ENCODE measurements at places on chromosomes 3 and 15. TPM values are rescaled to one million over a fixed set of nuclear protein-coding genes. Genes with fewer than 3 reads are reported as not detected.

DNA sequence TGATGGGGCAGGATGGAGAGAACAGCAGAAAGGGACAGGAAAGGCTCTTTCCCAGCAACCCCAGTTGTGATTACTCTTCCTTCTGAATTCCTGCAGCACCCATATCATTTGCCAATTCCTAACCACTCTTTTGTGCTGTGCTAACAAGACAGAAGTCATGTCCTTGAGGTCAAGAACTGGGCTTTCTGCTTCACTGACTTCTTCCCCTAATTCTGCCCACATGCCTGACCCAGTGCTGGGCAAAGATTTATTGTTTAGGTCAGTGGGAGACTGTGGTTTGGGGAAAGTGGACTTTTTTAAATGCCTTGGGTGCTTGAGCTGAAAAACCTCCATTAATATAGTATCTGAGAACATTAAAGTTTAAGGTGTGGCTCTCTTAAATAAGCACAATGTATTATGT, 4.2 kb upstream of the EFCAB12 start:
- DNase-seq = no peak

Gene PHLDB2
- total RNA-seq = 89.3 TPM

Gene CLEC3B
- 80.8 TPM for total RNA-seq

- DNase-seq = no peak
Observed at GRCh38 chr3:14175383-14176037, 2.9 kb downstream of the XPC start.

- DNase-seq = peak; percentile 82
Observed at GRCh38 chr15:69081310-69082004, 67.0 kb downstream of the NOX5 start.

Gene PYDC2
- total RNA-seq = not detected

- DNase-seq = no peak
Observed at GRCh38 chr3:3625544-3626271, 173.5 kb upstream of the LRRN1 start.

DNA sequence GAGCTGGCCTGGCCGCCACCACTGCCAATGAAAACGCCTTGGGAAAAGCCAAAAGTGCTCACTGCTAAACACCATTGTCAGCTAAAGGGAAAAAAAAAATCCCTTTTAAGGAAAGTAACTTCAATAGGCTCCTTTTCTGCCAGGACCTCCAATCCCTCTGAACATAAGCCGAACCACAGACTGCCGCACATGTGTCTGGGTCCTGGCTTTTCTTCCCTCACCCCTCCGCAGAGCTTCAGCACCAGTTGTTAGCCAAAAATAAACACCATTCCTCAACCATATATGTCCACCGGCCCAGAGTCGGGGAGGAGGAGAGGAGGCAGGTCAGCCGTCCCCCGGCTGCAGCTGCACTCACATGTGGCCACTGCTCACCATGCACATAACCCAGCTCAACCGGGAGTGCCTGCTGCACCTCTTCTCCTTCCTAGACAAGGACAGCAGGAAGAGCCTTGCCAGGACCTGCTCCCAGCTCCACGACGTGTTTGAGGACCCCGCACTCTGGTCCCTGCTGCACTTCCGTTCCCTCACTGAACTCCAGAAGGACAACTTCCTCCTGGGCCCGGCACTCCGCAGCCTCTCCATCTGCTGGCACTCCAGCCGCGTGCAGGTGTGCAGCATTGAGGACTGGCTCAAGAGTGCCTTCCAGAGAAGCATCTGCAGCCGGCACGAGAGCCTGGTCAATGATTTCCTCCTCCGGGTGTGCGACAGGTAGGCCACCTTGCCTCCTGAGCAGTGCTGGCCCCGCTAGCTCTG, at the start of gene FBXL22:
FBXL22 (plus strand) TSS at position 350 of the 753 bp plus-strand sequence; CDS start at position 356, 6 bp downstream.
- DNase-seq = peak; percentile 52

DNA sequence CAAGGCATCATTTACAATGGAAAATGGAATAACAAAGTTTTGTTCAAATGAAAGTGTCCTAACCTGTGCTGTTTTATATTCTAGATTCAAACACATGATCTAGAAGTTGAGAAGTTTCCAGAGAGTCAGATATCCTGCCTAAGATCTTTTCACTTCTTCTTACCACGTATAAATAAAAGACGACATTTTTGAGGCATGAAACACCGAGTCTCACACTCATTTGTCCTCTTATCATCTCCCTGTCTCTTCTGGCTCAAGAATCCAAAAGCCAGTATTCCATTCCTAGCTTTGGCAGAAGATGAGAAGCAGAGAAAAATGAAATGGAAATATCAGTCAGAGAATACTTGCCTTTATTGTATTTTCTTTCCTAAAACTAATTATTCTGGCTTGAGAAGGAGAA, 738.6 kb upstream of the NR2F2 start:
- DNase-seq = no peak

DNA sequence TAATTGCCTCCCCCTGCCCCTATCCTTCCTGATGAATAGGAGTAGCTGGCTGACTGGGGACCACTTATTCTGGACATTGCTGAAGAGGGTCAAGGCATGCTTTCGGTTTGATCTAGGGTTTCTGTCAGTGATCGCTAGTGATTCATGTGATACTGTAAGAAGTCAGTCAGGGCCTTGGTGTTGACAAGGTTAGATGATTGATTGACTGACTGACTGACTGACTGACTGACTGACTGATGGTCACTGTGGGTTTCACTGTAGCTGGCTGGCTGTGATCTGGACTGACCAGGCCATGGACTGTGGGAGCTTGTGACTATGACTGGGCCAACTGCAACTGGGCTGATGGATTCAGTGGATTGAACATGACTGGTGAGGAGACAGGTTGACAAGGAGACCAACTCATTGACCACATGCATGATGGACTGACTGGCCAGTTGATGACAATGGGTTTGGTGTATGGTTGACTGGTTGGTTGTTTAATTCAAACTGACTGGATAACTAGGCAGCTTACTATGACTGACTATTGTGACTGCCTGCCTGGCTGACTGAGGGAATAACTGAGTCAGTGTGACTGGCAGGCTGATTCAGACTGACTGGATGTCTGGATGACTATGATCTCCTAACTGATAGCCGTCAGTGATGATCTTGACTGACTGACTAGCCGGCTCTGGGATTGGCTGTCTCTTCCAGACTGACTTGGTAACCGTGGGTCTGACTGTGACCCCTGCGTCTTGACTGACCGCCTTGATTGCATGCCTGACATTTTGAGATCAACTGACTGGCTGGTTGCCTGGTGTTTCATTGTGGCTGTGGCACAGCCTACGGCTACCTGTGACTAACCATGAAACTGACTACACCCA, 509.9 kb downstream of the SHQ1 start:
- DNase-seq = no peak

GRCh38 chr3:149541091-149541491, 66.6 kb downstream of the TM4SF4 start:
- DNase-seq = no peak

DNA sequence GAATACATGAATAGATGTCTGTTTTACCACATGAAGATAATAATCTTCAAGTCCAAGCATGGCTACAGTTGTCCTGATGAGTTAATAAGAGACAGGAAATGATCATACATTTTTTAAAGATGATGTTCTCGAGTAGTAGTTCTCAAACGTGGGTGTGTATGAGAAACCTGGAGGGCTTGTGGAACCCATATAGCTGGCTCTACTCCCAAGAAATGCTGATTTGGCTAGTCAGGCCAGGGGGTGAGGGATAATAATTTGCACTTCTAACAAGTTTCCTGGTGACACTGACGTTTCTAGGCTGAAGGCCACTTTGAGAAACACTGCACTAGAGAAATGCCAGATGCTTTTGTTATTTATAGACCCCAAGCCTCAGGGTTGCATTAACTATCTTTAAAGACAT, 37.0 kb downstream of the ROPN1B start:
- DNase-seq = no peak

Gene CPN2
- total RNA-seq = 2.4 TPM

GRCh38 chr15:25933456-25934158, 70.5 kb upstream of the ATP10A start:
- peak; percentile 69 for DNase-seq

GRCh38 chr15:101112336-101113113, 139.3 kb downstream of the CHSY1 start:
- no peak for DNase-seq

DNA sequence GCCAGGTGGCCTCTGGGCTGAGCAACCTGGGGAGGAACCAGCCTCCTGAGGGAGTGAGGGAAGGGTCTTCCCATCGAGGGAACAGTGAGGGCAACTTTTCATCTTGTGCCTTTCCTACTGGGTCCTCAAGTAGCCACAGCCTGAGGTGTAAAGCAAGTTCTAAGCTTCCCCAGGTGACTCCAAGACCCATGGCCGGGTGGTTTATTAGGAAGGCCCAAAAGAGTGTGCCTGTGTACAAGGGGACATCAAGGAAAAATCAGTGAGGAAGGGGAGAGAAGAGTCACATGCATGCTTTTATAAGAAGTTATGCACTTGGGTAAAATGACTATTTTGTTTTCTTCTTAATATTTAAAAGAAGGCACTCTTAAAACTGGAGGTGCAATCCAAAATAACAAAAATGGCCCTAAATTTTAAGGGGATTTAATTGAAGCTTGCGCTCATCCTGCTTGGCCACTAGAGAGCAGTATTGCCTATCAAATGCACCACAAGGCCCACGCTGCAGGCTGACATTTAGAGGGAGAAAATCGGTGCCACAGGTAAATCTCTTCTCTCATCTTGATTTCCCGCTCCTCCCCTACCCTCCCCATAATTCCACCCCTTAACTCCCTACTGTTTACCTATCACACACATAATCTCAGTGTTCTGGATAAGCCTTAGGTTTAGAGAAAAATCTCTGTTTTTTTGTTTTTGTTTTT, 6.7 kb downstream of the NANOGP8 start:
- no peak for DNase-seq

DNA sequence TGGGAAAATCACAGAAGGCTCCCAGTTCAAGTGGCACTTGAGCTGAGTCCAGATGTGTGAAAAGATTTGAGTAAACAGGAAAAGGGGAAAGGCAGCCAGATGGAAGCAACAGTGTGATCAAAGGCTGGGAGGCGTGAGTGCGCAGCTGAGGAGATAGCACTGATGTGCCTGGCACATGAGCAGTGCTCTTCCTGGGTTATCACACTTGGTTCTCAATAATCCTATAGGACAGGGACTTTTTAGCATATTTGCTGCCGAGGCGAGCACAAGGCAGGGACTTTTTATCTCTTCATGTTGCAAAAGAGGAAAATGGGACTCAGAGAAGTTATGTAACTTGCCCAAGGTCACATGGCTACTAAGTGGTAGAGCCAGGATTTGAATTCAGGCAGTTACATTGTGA, 39.6 kb downstream of the CORO2B start:
- peak; percentile 19 for DNase-seq

GRCh38 chr15:70278644-70279043, 180.9 kb upstream of the TLE3 start:
- no peak for DNase-seq

GRCh38 chr3:111071257-111072030, at the start of gene NECTIN3:
Gene NECTIN3 (plus strand): TSS chr3:111071816. CDS start chr3:111072018, 202 bp downstream.
- DNase-seq = peak; percentile 93
